ENCODE measurements at places on chromosomes 3 and 15.

DNA sequence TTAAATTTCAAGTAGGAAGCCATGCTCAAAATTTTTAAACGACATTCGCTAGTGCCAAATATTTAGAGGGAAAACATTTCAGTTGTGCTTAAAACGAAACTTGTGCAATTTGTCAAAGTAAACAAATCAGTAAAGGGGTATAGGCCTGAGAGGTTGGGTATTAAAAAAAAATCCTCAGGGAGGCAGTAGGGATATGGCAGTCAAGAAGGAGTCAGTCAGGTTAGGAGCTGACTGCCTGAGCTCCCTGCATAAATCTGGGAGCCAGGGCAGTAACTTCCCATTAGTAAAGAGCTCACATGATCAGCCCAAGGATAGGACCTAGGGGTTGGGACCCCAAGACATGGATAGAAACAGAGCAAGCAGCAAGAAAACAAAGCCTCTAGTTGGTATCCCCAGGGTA lies 120.7 kb upstream of the STAC start:
- DNase-seq: no peak

DNA sequence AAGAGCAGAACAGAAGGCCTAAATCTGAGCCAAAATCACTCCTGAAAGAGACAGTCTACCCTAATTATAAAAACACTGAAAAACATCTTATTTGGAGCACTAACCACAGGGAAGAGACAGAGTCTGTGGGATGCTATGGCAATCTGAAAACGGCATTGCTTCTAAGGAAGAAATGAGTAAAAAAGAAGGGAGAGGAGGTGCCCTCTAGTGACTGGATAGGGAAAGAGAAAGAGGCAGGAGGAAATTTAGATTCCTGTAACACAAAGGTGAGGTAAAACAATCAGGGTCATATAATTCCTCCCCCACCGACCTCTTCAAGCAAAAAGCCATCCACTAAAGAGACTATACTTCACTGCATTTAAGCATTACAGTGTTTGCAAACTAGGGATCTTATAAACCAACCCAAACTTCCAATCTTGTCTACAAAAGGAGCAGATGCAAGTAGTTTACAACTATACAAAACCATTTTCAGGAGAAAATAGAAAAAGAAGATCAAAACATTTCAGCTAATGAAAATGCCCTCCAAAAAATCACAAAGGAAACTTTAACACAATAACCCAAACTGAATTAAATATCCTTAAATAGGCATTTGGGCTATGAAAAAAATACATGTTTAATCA lies 32.6 kb downstream of the HACD2 start:
- no peak for DNase-seq

DNA sequence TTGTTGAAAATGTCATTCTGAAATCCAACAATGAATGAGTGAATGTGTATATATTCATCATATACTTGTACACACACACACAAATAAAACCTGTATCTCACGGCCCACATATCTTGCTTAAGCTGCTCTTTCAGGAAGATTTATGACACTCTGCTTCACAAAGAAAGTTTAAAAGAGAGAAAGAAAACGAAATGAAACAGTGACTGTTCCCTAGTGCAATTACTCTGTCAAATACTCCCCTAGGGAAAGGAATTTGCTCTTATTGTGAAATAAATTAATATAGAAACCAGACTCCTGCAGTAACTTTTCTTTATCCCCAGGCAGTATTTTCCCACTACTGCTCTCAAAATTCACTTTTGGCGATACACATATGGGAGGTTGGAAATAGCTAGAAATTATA lies 329.1 kb downstream of the VPS13C start:
- DNase-seq: no peak

- no peak for DNase-seq
These were observed 179.7 kb downstream of the ADAMTS9 start for GRCh38 chr3:64508140-64508539.

DNA sequence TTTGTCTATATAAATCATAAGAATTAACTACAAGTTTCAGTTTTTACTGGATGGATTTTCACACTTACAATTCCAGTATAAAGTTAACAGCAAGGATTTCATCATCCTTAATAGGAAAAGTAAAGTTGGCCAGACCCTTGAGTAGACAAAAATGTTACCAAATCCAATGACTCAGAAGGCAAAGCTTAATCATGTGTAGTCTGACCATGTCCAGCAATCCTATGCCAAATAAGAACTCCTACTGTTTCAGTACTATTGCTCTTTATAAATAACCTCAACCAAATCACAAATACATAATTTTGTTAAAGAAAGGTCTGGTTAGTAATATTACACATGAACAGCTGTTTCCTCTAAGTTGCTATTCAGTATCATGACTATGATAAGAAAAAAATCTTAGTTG lies 35.0 kb downstream of the PLOD2 start:
- no peak for DNase-seq

DNA sequence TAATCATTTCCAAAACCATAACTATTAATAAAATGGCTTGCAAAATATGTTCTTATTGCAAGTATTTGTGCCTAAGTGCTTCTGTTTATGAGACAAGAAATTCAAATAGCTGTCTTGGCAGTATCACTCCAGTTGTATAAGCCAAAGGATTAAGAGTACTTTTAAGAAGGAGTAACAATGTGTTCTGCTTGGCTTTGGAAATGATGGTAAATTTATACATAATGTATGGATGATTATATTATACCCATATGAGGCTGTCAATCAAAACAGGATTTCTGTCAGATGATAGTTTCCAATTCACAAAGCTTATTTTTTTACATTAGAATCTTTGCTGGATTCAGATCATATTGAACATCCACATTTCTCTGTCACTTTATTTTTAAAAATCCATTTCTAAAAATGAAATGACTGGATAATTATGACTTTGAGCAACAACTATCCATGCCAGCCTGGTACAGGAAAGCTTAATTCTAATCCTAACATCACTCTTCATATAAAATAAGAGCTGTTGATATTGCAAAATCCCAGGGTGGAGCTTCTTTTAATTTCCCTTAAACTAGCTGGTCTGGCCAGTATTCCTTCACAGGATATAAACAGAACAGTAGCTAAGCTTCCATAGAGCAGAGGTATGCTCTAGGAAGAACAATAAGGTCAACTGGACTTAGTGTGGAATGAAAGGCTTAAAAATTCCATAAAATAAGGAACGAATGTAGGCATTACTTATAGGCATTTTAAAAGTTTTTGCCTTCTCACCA lies 30.0 kb upstream of the ZNF280D start:
- no peak for DNase-seq

DNA sequence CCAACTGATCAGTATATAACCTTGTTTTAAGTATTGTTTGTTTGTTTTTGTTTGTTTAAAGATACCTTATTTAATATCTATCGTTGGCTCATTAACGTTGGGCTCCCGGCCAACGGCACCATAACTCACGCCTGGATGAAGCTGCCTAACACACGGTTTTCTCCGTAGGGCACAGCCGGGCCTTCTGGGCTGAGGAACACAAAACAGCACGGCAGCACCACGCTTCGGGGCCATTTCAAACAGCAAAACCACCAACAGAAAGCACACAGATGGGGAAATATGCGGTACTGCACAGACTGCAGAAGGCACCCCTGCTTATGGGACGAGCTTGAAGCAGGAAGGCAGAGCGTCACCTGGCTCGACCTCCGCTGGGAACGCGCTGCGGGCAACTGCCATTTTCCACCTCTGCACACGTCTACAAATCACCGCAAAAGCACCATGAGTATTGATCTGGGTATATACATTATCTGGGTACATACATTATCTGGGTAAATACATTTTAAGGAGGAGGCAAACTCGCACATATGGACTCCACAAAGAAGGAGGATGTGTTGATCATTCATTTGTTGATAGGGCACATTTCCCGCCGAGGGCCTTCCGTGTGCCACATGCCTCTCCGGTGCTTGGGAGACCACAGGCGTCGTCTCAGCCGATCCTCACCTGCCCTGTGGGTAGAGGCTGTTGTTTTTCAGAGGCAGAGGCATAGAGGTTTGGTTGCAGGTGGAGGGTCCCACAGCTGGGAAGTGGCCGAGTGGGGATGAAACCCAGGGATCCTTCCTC lies 123.7 kb upstream of the ATP2B2 start:
- DNase-seq: no peak

GRCh38 chr15:38622908-38623307 lies 58.3 kb upstream of the RASGRP1 start:
- DNase-seq: no peak

GRCh38 chr15:83057696-83058376 lies 9.2 kb downstream of the BTBD1 start:
- no peak for DNase-seq

DNA sequence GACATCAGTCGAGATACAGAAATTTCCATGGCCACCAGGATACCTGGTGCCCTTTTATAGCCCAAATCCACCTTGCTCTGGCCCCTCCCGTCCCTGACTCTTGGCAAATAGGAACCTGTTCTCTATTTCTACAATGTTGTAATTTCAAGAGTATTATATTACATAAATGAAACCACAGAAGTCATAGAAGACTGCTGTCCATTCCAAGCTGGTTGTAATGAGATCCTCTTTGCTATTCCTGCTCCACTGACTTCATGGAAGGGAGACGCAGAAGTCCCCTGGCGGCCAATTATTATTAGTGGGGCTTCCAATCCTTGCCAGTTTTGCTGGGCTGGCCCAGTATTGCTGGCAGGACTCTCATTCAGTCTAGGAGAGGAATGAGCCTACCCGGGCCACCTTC lies 26.6 kb downstream of the DCP1A start:
- no peak for DNase-seq

- no peak for DNase-seq
These were observed 1130.0 kb downstream of the NAALADL2 start for GRCh38 chr3:175989161-175989560.

DNA sequence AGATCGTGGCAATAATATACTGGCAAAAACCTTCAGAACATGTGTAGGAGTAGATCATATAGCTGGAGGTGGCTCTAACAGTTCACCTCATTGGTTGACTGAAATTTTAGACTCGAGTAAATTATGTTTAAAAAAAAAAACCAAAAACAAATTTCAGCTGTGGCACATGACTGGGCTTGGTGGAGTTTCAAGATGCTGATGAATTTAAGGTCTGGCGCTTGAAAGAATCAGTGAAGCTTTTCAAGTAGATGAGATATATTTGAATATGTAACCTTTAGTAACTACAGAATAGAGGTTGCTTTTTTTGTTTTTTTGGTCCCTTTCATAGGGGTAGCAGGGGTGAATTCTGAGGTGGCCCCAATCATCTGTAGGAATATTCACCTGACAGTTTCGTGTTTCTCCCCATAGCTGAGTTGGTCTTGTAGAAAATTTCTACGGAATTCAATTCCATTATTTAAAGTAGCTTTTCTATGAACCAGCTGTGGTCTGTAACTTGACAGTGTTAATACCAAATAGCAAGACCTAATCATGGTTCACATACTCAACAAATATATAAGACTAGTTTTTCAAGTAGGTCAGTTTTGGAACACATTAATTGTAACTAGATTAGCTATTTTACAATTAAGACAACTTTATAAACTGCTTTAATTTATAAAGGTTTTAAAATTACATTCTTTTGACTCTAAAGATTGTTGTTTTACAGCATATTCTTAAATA lies 65.6 kb downstream of the MAP4 start:
- DNase-seq: no peak

GRCh38 chr3:426072-426471 lies 229.5 kb downstream of the CHL1 start:
- no peak for DNase-seq

Data from activated CD8-positive, alpha-beta memory T cell treated with anti-CD3 and anti-CD28 coated beads for 1 hour (primary cell).